ENCODE measurements at places on chromosomes 11 and 22.

DNA sequence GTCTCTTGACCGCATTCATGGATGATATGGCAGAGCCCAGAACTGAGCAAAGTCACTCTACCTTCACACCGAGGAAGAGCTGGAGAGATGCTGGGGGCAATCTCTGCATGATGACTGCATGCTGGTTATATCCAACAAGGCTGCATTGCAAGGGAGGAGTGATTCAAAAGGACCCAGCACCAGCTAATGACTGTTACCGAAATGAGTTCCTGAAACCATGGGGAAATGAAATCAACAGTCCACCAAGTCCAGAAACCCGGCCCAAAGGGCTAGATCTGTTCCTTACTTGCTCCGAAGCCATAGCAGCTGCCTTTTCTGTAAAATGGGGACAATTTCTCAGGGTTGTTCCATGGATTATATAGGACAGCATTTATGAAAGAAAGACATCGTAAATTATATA is 1.2 kb upstream of the SMIM35 start:
- no peak for DNase-seq

DNA sequence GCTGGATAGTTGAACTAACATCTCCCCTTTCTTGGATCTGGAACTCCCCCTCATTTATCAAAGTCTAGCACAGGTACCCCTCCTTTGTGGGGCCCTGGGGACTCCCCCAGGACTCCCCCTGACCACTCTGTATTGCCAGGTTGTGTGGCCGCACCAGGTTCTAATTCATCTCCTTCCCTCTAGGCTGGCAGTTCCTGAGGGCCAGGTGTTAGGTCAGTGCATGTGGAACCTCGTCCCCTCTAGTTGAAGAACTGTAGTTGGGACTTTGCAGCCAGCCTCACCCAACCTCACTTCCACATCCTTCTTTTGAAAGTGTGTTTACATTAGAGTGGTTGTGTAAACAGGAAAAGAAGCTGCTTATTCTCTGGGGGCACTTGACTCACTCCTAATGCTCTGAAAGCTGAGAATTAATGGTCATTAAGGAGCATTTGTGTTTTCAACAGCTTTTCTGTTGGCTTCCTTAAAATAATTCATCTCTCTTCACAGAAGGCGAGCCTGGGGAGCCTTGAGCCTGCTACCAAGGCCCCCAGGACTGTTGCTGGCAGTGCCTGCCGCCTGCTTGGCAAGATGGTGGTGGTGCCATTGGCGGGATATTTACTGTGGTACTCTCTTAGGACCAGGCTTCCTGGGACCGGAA is 11.8 kb downstream of the UPB1 start:
- no peak for DNase-seq

DNA sequence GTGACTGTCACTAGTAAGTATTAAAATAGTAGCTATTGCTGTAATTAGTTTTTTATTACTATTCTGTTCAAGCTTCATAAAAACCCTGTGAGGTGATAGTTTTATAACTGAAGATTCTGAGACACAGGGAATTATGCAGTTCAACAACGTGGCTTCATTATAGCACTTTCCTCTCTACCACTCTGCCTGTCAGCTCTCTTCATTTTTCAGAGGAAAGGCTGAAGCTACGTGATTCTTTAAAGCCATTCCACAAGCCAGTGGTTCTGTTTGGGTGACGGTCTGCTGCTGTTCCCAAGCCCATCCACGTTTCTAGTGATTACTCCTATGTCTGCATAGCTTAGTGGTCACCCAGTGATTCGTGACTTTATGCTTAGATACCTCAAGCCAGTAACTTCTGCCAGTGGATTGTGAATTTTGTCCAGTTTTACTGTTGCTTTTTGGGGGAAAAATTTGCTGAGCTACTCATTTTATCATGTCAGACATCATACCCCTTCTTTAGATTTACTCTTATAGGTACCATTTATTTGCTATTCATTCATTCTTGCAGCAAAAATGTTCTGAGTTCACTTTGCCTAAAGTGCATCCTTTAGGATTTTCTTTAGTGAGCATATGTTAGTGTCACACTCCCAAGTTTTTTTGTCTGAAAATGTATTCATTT is 59.8 kb downstream of the UVRAG start:
- no peak for DNase-seq

- DNase-seq: no peak
Measured at GRCh38 chr11:12569499-12570425, 104.5 kb upstream of the TEAD1 start.

- DNase-seq: no peak
Measured at GRCh38 chr11:102422817-102423712, 29.5 kb downstream of the TMEM123 start.

GRCh38 chr11:47856186-47856585 is 8.0 kb upstream of the NUP160 start:
- DNase-seq: no peak

DNA sequence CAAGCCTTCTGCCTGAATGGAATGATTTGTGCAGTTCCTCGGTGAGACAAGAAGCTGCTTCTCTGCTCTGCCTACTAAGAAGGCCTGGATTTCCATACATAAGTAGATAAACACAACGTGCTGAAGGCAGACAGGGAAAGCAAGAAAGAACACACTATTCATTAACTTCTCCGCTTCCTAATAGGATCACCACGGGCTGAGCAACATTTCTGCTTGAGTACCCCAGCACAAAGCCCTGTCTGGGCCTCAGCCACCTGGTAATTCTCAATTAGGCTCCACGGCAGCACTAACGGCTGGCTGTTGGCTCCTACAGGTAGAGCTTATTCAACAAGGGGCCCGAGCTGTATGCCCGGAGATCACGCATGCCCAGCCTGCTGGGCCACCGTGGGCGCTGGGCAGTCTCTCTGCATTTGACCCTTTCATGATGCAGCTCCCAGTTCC is 1156.6 kb downstream of the TBC1D22A start:
- DNase-seq: no peak

- peak; percentile 94 for DNase-seq
Measured at GRCh38 chr11:47269002-47269828, 718 bp upstream of the MADD start.

- DNase-seq: no peak
Measured at GRCh38 chr11:122319691-122320620, 203.9 kb upstream of the BLID start.

GRCh38 chr22:43308836-43309235 is 34.3 kb downstream of the SCUBE1 start:
- DNase-seq: no peak

DNA sequence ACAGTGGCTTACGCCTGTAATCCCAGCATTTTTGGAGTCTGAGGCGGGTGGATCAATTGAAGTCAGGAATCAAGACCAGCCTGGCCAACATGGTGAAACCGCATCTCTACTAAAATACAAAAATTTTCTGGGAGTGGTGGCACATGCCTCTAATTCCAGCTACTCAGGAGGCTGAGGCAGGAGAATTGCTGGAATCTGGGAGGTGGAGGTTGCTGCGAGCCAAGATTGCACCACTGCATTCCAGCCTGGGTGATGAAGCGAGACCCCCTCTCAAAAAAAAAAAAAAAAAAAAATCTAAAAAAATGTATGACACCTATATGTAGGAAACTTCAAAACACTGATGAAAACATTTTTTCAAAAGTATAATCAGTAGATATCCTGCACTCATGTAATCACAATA is 242.7 kb upstream of the CHORDC1 start:
- DNase-seq: no peak

- DNase-seq: peak; percentile 65
Measured at GRCh38 chr22:19970479-19971275, 29.1 kb upstream of the TXNRD2 start.

GRCh38 chr11:99695106-99695505 is 674.4 kb downstream of the CNTN5 start:
- DNase-seq: no peak

All from H54 (cell line).